ENCODE measurements at places on chromosomes 11 and 22.

DNA sequence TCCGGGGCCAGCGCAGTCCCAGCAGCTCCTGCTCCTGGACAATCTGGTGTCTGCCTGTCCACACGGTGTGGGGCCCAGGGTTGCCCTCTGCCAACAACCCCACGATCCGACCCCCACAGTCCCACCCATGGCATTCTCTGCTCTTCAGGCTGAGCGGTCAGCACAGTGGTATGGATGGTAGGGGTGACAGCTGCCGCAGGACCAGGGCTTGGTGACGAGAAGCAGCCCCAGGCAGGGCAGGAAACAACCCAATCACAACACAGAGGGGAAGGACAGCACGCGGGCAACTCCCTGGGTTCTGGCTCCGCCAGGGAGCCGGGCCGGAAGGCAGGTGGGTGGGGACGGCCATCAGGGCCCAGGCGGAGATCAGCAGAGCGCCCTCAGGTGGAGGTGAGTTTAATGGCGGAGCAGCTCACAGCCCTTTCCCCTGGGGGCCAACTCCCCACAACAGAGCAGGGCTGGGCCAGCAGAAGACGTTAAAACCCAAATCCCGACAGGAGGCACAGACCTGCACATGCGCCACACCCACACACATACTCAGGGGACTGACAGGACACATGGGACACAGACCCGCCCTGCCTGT is 5.3 kb upstream of the CHADL start:
- no peak for DNase-seq

DNA sequence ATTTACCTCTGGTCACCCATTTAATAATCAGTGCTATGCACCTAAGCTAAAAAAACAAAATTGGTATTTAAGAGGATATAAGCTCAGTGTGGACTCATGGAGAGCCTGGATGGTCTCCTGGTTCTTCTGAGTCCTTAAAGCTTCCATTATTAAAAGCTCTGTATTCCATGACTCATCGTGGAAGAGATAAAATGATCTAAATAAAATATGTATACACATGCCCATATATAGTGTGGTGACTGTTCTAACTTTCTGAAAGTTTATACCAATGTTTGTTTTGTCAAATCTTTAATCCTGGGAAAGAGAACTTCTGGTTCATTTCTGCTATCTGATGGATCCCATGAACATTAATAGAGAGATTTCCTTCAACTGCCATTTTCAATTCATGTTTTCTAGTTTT is 375.9 kb downstream of the GUCY1A2 start:
- no peak for DNase-seq

DNA sequence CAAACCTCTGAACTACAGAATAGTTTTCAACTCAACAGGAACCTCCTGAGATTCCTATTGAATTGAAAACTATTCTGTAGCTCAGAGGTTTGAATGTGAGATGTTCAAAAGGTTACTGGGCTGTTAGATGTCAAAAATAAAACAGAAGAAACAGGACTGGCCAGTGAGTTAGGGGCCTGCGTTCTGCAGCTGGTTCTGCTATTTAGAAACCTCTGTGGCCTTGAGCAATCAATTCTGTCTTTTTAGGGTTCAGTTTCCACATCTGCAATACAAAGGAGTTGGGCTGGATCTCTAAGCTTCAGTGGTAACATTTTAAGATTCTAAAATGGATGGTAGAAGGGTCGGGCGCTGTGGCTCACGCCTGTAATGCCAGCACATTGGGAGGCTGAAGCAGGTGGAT is 55.8 kb downstream of the CLMP start:
- no peak for DNase-seq

- DNase-seq = no peak
Measured at GRCh38 chr22:50314081-50314454, 6.6 kb upstream of the PLXNB2 start.

- DNase-seq = no peak
Measured at GRCh38 chr11:77131560-77131959, 3.5 kb downstream of the MYO7A start.

DNA sequence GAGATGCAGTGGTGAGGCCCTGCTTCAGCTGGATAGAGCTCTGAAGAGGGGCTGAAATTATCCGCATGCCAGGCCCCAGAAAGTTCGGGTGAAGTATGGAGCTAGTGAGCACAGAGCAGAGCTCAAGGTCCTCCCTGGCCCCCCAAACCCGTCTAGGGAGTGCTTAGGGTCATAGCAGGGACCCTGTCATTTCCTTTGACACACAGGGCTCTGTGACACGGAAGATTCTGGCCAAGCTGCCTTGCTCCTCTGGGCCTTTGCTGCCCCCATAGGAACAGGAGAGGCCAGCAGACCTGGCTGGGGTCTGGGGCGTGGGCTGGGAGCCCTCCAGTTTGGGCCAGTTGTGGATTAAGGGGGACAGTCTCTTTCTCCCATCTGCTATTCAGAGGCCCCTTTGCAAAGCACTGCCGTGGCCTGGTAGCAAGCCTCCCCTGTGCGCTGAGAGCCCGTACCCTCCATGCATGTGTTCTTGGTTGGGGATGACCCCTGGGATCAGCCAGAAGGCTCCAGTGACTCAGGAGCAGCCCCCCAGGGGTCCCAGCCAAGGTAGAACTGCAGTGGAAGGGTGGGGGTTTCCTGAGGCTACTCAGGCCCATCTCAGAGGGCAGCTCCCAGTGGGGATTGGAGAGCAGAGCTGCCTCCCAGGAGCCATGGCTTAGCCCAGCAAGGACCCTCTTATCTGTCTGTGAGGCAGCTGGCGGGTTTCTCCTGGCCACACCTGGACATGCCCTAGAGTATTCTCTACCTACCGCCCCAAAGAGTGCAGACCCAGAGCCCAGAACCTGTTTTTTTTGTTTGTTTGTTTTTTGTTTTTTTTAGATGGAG is 42.3 kb downstream of the RNF141 start:
- DNase-seq = peak; percentile 11

- DNase-seq = no peak
Measured at GRCh38 chr22:50696251-50696798, 23.7 kb downstream of the SHANK3 start.

GRCh38 chr22:18968011-18968749 is 32.1 kb upstream of the PRODH start:
- no peak for DNase-seq

DNA sequence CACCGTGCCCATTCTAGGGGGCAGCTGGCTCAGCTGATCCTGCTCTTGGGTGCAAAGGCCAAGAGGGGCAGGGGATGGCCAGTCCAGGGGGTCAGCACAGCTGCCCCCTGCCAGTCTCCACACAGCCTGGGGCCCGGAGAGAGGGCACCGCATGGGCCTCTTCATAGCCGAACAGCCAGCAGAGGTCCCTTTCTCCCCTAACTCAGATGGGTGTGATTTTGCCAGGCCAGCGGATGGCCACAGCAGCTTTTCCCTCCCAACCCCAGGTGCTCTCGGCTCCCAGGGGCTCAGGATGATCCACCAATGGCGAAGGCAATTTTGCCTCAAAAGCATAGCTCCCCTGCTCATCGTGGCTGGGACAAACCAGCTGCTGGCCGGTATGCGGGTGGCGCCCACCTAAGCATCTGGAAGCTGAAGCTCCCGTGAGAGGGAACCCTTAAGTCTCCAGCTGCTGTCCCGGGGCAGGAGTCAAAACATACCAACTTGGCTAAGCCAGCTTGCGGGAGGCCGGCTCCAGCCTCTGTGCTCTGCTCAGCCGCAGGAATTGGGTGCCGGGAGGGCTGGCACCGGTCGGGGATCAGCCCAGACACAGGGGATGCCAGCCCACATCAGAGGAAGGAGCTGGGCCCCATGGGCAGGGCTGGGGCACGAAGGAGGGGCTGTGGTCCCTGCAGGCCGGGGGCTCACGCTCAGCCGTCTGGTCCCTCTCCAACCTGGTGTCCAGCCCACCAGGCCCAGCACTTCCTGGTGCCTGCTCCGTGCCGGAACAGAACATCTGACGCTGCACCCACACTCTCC is 30.5 kb upstream of the GNB1L start:
- no peak for DNase-seq

DNA sequence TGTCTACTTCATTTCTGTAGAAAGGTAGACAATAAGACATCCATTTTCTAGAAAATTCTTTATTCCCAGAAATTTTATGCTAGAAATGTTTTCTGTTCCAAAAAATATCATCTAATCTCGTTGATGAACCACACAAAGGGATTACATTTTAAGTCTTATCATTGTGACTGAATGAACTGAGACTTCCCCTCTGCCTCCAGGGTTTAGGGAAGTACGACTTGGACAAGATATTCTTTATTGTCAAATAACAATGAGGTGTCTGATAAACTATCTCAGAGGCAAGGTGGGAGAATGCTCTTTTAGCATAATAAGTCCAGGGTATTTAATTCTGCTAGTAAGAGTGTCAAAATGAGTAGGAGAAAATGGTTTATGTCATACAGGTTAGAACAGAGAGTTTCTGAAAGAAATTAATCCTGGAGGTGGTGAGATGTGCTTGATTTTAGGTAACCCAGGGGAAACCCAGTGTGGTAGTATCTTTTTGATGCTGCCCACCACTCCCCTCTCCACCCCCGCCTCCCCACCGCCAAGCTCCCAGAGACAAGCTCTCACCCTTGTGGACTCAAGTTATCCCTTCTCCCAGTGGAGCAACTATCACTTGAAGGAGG is 100.6 kb downstream of the CD44 start:
- no peak for DNase-seq

DNA sequence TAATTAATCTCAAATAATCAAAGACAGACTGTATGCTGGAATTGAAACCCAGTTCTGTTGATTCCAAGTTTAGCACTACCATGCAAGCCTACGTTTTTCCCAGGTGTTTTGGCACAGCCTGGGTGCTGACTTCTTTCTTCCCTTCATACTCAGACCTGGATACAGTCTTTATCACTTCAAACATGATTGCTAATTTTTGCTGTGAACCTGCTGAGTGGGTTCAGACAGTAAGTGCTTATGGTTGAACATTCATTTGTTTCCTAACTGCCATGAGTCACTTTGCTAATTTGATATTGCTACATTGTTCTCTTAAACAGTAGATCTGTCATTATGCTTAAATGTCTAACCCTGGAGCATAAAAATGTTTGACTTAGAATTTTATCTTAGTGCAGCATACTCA is 12.2 kb downstream of the PAAF1 start:
- DNase-seq = no peak

DNA sequence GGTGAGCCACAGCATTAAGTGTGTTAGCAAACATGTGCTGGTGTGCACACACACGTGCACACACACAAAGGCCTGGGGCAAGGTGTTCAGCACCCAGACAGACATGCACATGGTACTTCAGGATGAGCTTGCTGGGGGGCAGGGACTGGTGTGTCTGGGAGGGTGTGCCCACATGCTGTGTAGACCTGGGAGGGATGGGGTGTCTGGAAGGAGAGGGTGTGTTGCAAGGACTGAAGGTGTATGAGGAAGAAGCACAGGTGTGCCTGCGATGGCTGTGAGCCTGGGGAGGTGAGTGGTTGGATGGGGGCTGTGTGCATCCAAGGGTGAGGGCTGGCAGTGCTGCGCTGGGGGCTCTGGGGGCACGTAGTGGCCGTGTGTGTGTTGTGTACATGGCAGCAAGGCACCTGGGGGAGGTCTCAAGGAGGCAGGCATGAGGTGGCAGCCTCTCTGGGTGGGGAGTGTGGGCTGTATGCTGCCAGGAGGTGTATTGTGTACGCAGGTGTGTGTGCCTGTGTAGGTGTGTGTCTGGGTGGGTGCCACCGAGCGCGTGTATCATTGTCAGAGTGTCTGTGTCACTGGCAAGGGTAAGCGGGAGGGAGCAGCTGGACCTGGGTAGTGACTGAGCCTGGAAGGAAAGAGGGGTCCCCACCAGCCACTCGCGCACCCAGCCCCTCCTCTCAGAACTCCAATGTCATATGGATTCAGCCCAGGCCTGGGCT is 2.2 kb downstream of the NRXN2 start:
- DNase-seq = no peak

- no peak for DNase-seq
Measured at GRCh38 chr11:75273411-75274391, 33.1 kb downstream of the TPBGL start.

- peak; percentile 85 for DNase-seq
Measured at GRCh38 chr22:43263645-43264514, 76.9 kb upstream of the TTLL12 start.

DNA sequence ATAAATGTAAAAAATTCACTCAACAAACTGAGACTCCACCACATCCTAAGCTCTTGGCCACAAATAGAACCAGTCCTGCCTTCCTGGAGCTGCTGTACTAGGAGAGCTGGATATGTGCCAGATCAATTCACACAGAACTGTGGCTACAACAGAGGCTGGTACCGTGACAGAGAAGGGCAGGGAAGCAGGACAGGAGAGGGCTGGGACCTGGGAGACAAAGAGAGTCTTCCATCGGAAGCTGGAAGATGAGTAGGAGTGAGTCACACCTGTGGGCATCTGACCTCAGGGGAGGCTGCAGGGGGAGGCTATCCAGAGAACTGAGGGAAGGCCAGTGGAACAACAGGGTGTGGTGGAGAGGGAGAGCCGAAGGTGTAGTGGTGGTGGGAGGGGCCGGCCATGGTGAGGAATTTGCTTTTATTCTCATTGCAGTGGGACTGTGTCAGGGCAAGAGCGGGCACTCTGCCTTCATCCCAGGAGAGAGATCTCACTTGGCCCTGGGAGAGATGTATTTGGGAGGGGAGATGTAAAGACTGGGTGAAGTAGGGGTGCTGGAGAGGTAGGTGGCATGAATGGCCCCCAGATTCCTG is 1.9 kb upstream of the LTBP3 start:
- no peak for DNase-seq

- DNase-seq = no peak
Measured at GRCh38 chr11:68216171-68216938, 3.3 kb upstream of the KMT5B start.

DNA sequence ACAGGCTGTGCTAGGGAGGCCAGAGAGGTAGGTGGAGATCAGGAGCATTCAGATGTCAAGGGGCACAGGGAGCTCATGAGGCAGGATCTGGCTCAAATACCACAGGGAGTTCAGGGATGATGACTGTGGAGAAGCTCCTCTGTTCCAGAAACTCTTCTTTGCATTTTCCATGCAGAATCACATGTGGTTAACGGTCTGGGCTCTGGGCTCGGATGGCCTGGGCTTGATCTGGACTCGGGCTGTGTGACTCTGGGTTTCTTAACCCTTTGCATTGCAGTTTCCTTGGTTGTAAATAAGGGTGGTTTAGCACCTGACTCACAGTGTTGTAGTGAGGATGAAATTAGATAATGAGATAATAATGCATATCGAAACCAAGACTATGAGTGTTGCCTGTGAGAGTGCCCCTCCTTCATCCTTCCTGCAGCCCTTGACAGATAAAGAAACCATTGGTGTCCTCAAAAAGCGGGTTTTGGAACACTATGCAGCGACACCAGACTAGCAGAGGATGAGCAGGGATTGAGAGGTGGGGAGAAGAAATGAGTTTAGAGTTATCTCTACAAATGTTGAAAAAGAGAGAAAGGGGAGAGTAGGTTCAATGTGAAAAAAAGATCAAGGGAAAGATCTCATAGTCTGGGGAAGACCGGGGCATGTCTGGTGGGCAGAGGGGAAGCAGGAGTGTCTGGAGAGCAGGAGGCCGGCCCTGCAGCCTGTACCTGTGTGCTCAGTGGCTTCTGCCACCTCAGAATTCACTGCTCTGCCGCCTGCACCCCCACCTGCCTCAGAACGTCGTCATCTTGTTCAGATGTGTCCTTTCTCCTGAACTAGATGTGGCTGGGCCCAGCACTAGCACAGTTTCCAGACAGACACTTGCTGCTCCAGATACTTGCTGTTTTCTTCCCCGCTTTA is 197.8 kb upstream of the SORL1-AS1 start:
- peak; percentile 25 for DNase-seq
